ENCODE measurements at places on chromosomes 2 and 18.

GRCh38 chr2:129912871-129913694, 66.4 kb upstream of the RAB6C start:
- no peak for DNase-seq

DNA sequence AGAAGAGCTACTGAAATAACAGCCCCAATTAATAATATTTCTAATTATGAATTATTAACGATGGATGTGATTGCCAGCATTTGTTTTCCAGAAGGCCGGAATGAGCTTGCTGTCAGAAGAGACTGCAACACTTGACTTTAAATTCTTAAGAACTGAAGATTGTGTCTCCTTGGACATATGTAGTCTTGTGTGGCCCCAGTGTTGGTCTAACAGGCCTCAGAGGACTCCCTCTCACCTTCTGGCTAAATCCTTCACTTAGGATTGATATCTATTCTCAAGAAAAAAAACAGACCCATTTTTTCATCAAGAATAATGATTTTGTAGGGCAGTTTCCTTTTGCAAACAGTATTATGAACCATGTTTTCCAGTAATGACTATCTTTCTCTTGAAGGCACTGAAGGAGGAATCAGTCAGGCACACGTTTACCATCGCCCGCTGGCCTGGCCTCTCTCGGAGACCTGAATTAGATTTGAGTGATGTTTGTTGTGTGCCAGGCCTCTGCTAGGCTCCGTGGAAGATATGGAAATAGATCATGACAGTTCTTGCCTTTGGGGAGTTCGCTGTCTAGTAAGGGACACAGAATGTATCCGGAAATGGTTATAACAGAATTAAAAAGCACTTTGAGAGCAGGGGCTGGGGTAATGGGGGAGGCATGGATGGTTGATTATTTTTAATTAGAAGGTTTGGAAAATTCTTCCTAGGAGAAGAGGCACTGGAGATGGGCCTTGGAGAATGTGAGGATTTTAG, 258.0 kb downstream of the MYCN start:
- no peak for DNase-seq

DNA sequence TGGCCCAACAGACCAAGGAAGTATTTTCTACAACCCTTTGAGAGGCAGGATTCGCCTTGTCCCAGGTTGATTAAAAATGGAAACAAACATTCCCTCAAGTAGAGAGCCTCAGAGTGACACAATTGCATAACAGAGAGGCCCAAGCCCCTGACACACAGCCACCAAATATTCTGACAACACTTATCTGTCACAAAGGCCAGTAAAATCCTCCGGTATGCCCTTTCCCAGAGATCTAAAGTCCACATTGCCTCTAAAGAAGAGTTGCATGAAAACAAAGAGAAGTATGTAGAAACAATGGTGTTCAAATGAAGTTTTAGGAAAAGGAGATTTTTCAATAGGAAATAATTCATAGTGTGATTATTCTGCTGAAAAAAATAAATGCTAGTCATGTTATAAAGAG, 32.1 kb downstream of the DSEL start:
- DNase-seq = no peak

GRCh38 chr18:48404716-48405507, 4.3 kb downstream of the ZBTB7C start:
- no peak for DNase-seq

DNA sequence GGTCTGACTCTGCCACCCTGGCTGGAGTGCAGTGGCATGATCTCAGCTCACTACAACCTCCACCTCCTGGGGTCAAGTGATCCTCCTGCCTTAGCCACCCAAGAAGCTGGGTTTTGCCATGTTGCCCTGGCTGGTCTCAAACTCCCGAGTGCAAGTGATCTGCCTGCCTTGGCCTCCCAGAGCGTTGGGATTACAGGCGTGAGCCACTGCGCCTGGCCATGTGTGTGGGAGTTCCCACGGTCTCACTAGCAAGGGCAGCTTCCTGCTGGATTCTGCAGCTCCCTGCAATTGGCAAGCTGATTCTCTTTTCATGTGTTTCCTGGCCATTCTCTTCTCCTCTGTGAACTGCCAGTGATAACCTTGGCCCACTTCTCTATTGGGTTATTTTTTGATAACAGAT, 84.0 kb downstream of the USP40 start:
- no peak for DNase-seq

- DNase-seq = no peak
Observed at GRCh38 chr2:194723446-194723845, 933.6 kb upstream of the SLC39A10 start.

DNA sequence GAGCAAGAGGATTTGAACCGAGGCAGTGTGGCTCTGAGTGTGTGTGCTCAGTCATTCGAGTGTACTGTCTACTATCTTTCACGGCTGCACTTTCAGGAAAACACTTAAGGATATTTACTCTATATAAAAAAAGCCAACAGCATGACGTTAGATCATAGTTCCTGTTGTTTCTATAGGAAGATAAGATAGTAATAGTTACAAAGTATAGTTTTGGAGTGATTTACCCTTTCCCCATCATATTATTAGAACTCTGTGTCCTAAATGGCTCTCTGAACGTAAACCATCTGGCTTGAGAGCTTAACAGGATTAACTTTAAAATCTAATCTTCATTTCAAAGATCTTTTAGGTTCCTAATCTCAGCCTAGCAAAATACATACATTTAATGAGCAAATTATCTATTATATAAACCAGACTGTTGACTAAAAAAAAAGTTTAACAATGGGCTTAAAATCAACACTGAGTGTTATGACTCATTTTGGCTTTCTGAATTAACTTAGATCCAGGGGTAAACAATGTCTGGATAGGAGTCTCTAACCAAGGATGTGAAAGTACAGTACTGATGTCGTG, 150.3 kb upstream of the DNMT3A start:
- no peak for DNase-seq

GRCh38 chr2:76946631-76947145, 575.5 kb downstream of the LRRTM4 start:
- no peak for DNase-seq

GRCh38 chr2:99554238-99554637, 64.4 kb upstream of the REV1 start:
- DNase-seq = no peak

DNA sequence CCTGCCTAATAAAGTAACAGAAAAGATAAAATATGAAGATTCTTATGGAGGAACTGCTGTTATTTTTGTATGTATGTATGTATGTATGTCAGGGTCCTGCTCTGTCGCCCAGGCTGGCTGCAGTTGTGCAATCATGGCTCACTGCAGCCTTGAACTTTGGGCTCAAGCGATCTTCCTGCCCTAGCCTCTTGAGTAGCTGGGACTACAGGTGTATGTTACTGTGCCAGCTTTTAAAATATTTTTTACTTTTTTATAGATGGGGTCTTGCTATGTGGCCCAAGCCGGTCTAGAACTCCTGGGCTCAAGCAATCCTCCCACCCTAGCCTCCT, 26.7 kb downstream of the ANKRD29 start:
- no peak for DNase-seq

Measured in activated CD8-positive, alpha-beta memory T cell treated with anti-CD3 and anti-CD28 coated beads for 48 hours (primary cell).